ENCODE measurements at places on chromosomes 6 and 20.

GRCh38 chr6:69663215-69663614 is 133.6 kb downstream of the LMBRD1 start:
- DNase-seq, result no peak

- peak; percentile 4 for DNase-seq
Observed at GRCh38 chr6:88238065-88238464, 71.9 kb upstream of the CNR1 start.

DNA sequence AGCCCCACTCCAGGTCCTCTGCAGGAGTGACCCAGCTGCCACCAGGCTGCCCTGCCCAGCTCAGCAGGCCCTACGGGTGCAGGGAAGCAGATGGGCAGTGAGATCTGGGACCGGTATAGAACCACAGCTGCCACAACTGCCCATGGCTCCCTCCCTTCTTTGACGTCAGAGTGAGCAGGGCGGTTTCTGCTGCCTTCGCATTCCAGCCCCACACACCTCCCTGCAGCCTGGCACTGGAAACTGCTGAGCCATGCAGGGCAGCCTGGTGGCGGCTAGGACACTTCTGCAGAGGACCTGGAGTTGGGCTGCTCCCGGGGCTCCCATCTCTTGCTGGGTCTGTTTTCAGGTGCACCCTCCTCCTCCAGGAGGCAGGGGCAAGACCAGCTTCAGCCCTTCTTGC is 101.6 kb upstream of the CD93 start:
- no peak for DNase-seq

- DNase-seq, result no peak
Observed at GRCh38 chr6:138640028-138640427, 133.5 kb upstream of the CCDC28A start.

- no peak for DNase-seq
Observed at GRCh38 chr20:33162753-33163152, 5.2 kb upstream of the BPIFA2 start.

DNA sequence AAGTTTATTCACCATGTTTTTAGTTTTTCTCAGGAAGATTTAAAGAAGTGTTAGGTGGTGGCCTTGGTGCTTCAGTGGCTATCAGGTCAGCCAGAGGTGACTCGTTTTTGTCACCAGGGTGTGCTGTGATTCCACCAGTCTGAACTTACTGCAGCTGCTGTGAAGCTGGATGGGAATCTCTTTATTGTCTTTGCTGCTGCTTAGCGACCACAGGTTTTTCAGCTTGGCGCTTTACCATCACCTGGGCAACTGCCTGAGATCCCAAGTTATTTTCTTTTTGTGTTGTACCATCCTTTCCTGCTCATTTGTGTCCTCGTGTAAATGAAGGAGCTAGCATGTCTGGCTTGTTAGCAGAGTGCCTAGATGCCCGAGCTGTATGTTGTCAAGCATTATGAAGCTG is 146.9 kb downstream of the MACROD2 start:
- no peak for DNase-seq

GRCh38 chr6:167738386-167738785 is 88.3 kb upstream of the AFDN start:
- no peak for DNase-seq

DNA sequence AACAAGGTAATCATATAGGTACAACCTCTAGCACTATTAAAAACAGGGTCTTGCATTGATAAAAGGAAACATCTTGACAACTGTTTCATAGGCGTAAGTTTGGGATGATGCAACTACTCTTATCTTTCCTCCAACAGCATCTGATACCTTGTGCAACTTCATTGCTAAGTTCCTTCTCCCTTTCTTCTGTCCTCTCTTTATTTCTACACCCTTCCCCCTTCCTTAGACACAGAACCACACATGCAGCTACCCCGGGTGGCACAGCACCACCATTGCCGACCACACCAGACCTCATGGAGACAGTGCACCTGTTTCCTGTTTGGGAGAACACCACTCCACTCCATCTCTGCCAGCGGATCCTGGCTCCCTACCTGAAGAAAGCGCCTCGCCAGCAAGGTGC is 14.4 kb downstream of the MYB start:
- no peak for DNase-seq

- no peak for DNase-seq
Observed at GRCh38 chr20:20806121-20807095, 94.0 kb upstream of the RALGAPA2 start.

DNA sequence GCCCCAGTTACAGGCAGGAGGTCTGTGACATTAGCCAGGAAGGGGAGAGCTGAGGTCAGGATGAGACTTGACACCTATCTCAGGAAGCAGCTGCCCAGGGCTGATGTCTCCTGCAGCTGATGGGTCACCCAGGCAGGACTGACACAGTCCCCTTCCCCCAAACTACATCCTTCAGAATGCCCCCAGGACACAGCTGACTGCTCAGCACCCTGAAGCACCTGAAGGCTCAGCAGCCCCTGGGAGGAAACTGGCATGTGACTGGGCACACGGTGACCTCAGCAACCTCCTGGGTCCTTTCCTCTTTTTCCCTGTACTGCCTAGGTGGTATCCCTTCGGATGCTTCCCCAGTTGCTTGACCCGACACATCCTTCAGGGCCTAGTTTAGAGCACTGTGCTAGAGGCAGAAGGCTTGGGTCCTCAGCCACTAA is 1.9 kb downstream of the SDC4 start:
- DNase-seq, result no peak

GRCh38 chr6:155313602-155314091 is 637 bp downstream of the TFB1M start:
- DNase-seq, result no peak

- no peak for DNase-seq
Observed at GRCh38 chr6:56491606-56492328, 150.9 kb downstream of the DST start.

- DNase-seq, result no peak
Observed at GRCh38 chr20:55597526-55597925, 407.8 kb downstream of the CBLN4 start.

- no peak for DNase-seq
Observed at GRCh38 chr20:51190783-51191180, 167.9 kb upstream of the KCNG1 start.

- DNase-seq, result no peak
Observed at GRCh38 chr6:169342710-169343109, 89.1 kb upstream of the THBS2 start.

DNA sequence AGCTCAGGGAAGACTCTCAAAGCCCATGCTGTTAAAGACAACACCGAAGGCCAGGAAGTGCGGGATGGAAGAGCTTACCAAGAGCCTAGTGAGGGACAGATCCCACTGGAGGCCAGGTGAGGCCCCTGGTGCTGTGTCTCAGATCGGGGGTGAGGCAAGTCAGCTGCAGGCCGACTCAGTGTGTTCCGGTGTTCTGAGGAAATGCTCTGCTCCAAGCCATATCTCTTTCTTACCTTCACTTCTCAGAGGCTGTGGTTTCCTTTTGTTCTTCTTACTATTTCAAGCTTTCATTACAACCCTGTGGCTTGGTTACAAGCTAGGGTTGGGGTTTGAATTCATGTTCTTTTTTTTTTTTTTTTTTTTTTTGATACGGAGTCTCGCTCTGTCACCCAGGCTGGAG is 114.3 kb upstream of the ZFP64 start:
- DNase-seq, result no peak

- no peak for DNase-seq
Observed at GRCh38 chr6:91155129-91155785, 568.4 kb upstream of the MAP3K7 start.

GRCh38 chr6:158040051-158040803 is 58.6 kb downstream of the SYNJ2 start:
- DNase-seq, result no peak

- no peak for DNase-seq
Observed at GRCh38 chr6:149962461-149963211, 1.1 kb upstream of the ULBP1 start.

DNA sequence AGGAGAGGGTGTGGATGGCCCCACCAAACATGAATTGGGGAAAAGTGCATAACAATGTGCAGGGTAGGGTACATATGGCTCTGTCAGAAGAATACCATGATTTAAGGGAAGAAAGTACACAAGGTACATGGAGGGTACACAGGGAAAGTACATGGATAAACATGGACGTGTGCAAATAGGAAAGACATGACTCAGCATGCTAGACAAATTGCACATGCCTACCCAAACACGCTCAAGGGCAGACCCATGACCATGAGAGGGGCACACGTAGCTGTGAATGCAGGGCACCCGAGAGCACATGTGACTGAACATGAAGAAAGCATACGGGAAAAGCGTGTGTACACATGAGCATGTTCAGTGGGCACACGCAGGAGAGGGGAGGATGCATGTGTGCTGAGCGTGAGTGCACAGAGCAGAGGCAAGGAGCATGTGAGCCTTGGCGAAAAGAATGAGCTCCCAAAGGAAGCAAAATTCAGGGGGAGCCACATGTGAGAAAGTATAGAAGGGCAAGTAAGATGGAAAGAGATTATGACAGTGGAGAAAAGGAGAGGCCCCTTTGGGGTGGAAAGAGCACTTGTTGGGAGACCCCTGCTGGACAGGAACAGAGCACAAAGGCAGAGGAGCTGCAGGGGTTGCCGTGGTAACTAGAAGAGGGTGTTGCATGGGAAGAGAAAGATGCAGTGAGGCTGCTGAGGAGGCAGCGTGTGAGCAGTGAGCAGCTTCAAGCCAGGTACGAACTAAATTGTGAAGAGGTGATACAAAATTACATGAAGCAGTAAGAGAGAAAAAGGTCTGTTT is 17.8 kb downstream of the OR2H2 start:
- DNase-seq, result no peak

DNA sequence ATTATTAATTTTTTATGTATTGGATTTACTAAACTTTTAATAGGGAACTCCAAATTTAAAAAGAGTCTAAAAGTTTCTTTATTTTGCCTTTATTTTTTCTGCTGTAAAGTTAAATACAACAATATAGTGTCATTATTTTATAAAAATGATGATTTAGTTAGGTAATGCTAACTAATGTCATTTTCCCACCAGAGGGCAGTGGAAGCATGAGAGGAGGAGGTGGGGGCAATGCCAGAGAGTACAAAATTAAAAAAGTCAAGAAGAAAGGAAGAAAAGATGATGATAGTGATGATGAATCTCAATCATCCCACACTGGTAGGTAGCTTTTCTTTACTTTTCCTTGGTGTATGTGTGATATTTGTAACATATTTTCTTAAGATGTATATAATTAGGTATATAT is 20.2 kb upstream of the FHL5 start:
- DNase-seq, result no peak

DNA sequence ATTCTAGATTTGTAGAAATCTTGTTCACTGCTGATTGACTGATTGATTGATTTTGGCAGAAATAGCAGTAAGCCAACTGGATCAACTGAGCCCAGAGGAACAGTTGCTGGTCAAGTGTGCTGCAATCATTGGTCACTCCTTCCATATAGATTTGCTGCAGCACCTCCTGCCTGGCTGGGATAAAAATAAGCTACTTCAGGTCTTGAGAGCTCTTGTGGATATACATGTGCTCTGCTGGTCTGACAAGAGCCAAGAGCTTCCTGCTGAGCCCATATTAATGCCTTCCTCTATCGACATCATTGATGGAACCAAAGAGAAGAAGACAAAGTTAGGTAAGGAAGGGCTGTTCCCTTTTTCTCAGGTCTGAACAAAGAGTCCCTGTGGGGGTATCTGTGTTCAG is 31.2 kb downstream of the TREML1 start:
- DNase-seq, result no peak
